ENCODE measurements at places on chromosomes 1 and 21.

- DNase-seq = no peak
Measured at GRCh38 chr1:159291424-159291823, 10.7 kb upstream of the FCER1A start.

GRCh38 chr1:61013189-61013945 lies 69.0 kb upstream of the NFIA start:
- no peak for DNase-seq

GRCh38 chr1:1118876-1119220 lies 3.0 kb upstream of the C1orf159 start:
- no peak for DNase-seq

GRCh38 chr1:36464605-36465393 lies 615 bp upstream of the MRPS15 start:
- no peak for DNase-seq

DNA sequence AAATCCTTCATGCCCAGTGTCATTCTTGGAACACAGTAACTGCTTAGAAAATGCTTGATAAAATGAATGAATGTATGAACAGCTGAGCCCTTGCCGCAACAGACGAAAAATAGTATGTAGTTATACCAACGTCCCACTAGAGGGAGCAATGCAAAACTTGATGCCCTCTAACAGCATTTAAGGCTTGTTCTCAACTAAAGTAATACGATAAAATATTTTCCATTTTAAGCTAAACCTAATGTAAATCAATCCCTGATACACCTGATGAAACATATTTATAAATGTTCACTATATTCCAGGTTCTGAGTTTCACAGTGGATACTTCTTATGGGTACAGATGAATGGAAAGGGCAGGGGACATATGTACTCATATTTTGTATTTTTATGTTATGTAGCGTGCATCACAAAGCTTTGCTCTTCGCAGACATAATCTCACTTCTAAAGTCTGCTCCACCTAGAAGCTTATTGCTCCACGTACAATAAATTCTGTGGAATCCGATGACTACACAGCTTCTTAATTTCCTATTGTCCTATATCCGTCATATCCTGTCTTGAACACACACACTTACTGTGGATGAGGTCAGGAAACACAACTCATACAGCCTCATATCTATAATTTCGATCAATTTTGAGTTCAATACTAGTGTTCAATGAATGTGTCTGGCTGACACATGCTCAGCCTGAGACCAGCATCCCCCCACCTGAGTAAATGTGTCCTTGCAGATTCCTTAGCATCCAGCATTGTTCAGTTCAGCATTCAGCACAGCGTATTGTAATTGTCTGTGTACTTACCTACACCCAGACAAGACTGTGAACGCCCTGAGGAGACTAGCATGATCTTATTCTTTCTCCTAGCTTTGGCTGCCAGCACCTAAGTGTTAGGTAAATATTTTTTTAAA lies 4.4 kb upstream of the UTP25 start:
- DNase-seq = no peak

DNA sequence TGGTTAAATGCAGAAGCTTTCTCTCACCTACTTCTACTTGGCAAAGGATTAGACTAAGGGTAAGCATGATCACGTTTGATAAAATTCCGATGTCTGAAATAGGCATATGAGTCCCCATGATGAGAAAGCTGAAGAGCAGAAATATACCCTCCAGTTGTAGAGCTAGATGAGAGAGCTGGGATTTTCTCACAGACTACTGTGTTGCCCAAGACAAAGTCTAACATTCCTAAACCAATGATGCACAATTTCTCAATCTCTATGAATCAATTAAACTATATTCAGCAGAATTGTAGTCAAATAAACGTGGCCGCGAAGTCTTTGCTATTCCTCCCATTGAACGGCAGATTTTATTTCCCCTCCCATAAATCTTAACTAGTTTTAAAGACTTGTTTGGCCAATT lies 699.2 kb downstream of the KCNT2 start:
- no peak for DNase-seq

DNA sequence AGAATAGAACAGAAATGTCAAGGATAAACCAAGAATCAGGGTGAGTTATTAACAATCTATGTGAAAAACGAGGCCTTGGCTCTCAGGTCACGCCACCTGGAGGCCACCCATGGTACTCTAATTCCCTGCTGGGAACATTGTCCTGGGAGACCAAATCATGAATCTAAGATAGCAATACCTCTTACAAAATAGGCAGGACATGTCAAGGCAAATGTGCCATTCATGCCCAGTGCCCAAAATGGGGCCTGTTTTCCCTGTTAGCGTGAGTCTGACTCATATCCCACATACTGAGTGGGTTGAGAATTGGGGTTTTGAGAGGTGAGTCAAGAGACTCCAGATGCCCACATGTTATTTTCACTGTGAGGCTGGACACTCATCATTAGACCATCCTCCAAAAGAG lies 380.8 kb downstream of the HHIPL2 start:
- no peak for DNase-seq

- no peak for DNase-seq
Measured at GRCh38 chr21:16573578-16573977, 843.8 kb downstream of the USP25 start.

DNA sequence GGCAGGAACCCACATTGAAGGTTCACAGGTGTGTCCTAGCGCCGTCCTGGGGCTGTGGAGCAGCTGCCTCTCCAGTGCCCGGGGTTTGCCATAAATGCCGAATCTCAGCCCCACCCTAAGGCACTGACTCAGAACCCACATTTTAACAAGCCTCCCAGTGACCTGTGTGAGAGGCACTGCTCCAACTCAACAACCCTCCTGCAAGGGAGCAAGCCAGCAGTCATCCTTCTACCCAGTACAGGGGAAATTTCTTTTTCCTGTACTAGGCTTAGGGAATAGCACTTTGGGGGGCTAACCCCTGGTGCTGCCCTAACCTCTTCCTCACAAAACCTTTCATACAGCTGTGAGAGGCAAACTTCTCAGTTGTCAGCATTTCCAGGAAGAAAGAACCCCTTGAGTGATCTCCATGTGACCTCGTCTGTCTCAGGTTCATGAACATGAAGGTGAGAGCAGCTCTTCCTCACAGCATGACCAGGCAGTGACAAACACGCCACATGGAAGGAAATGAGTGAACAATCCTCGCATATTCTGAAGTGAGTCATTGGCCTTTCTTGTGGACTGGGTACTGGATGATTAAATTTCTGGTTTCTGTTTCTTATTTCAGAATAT lies 11.4 kb upstream of the BCAR3 start:
- no peak for DNase-seq

- DNase-seq = no peak
Measured at GRCh38 chr1:117782056-117782455, 147.4 kb downstream of the GDAP2 start.

- DNase-seq = no peak
Measured at GRCh38 chr21:16514316-16514715, 784.5 kb downstream of the USP25 start.

DNA sequence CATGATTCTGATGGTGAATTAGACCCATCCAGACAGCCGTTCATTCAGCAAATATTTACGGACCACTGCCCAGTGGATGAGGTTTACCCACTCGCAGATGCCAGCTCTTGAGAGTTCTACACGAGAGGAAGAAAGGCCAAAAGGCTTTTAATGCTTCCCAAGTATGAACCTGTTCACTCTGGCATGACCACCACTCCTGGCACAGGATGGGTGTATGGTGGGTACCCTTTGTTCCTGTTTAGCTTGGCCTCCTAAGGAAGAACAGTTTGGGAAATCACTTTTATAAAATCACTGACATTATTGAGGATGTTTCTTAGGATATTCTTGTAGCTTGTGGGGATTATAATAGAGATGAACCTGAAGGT lies 67.2 kb downstream of the HMGB4 start:
- DNase-seq = no peak

DNA sequence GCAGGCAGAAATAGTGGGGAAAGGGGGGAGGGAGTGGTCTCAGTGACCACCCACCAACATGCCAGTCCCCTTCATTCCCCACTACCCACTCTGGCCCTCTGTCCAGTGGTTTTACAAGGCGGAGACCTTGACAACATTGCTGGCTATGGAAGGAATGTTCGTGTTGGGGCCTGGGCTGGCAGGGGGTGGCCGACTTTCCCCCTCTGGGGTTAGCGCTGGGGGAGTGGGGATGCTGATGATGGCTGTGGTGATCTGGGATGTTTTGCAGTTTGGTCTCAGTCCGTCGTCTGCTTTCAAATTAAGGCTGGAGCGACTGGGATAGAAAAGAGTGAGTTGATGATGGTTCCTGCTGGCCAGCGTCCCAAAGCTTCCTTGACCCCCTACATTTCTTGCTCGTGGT lies 20.3 kb downstream of the DDX20 start:
- no peak for DNase-seq

GRCh38 chr1:96308314-96308713 lies 413.3 kb upstream of the PTBP2 start:
- DNase-seq = no peak

DNA sequence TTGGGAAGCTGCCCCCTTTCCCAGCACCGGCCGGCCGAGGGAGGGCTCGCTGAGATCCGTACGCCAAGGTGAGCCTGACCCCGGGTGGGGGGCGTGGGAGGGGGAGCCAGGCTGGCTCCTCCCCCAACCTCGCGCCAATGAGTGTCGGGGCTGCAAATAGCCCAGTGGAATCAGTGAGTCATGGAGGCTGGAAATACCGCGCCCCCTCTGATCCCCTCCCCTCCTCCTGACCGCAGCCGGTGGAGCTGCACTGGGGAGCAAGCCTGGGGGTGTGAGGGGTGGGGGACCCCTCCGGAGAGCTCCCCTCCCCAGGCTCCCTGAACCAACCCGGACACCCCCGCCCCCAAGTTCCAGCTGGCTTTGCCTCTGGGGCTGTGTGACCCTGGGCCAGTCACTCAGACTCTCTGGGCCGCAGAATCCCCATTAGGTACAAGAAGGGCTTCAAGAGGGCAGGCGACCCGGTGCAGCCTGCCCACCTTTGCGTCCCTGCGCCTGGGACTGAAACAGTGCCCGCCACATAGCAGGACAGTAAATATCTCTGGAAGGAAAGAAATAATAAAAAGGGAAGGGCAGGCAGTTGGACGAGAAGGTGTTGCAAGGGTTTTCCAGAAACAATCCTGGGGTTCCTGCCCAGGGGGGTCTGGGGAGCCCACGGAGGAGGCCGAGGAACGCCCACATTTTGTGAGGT lies 4.5 kb downstream of the HSPB7 start:
- DNase-seq = no peak

DNA sequence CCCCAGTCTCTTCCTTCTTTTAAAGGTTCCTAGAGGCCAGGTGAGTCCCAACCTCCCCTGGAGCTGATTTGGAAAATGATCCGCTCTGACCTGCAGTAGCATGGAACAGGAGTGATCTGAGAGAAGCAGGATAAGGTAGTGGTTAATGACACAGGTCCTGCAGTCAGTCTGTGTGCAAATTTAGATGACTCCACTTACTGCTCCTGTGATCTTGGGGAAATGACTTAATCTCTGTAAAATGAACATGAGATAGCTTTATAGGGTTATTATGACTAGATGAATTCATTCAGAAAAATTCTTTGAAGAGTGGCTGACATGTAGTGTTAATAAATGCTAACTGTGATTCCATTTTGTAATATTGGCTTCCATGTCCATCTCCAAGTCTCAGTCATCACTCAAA lies 374.9 kb upstream of the CAMK1G start:
- DNase-seq = no peak

DNA sequence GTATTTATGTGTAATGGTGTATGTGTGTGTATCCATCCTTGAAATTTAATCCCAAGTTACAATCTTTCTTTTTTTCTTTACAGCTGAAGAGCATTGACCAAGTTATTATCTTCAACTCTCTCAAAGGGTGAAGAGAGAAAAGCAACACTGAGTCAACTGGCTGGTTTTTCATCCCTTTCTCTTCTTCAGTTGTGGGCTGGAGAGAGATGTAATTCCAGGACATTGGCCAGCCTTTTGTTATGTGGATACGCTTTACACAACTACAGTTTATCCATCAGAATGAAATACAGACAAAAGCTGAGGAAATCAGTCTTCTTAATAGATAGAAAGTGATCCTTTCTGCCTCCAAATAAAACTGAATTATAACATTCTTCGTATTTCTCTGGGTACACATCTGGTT lies 357.0 kb upstream of the NCAM2 start:
- DNase-seq = no peak

DNA sequence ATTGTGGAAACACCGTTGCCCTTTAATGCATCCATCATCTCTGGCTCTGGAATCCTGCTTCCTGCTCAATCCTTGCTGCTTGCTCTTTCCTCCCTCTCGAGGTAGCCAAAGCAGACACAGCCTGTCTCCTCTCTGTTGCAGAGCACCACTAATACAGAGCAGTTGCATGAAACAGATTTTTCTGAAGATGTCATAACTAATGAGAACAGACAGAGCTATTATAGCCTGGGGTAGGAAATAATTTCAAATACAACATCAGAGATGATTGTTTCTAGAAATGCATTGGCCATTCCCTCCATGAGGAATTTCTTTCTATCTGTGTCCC lies 23.3 kb upstream of the ACBD6 start:
- DNase-seq = no peak

- no peak for DNase-seq
Measured at GRCh38 chr1:245604979-245605378, 450.2 kb downstream of the KIF26B start.

GRCh38 chr1:39576016-39576657 lies 453 bp downstream of the PABPC4 start:
- no peak for DNase-seq

GRCh38 chr1:170623171-170623570 lies 40.8 kb upstream of the PRRX1 start:
- DNase-seq = no peak

DNA sequence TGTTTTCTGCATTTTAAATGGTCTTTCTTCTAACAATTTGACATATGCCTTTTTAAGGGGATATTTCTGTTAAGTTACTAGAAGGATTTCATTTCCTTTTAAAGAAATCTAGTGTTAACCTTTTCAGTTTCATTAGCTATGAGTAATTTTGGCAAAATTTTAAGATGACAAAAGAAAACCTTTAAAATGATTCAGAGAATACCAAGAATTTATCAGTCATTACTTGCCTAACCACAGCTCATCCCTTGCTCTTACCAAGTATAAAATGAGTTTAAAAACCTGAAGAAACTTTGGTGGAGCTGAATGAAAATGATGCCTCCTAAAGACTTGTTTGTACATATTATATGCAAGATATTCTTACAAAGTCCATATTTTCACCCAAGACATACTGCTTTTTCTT lies 101.7 kb downstream of the NEK7 start:
- no peak for DNase-seq

DNA sequence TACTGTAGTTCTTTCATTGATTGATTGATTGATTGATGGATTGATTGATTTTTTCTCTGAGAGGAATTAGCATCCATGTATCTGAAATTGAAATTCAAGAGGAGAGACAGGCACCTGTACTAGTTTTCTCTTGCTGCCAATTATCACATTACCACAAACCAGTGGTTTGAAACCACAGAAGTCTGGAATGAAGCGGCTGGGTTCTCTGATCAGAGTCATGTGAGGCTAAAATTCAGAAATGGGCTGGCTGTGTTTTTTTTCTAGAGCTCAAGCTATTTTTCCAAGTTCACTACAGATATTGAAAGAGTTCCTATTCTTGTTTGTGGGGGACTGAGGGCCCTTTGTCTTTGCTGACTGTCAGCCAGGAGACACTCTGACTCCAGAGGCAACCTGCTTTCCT lies 10.0 kb downstream of the NBPF3 start:
- DNase-seq = no peak

Measured in left renal pelvis (tissue), 4 donors.